ENCODE measurements at places on chromosomes 2 and 18.

DNA sequence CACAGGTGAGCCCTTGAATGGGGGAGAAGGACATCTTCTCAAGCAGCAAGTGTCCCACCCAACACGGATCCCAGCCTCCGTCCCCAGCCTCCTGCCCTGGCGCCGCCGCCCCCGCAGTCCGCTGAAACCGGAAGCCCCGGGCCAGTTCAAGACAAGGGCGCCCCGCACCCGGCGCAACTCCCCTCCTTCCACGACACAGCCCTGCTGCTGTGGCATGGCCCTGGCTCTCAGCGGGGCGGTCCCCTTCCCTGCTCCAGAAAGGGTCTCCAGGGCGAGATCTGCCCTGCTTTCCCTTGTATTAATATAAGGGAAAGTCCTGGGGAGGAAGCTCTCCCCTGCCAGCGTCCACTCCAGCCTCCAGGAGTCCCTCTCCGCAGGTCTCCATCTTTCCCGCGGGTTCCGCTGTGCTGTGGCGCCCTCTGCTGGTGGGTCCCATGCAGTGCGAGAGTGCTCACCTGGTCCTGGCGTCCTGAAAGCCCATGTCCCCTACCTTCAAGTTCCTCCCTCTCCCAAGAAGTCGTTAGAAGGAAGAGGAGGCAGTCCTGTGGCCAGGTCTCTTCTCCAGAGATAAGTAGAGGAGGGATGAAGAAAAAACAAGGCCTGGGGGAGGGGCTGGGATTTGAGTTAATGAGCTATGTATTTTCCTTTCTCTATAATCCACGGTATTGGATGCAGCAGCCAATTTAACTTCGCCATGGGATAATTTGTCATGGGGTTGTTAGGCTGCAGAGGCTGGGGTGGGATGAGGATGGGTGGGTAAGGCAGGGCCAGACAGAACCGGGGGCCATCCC lies 176.0 kb downstream of the SMAD2 start:
- no peak for DNase-seq

- DNase-seq: no peak
These were observed 15.9 kb upstream of the TXNDC2 start for GRCh38 chr18:9869715-9870430.

DNA sequence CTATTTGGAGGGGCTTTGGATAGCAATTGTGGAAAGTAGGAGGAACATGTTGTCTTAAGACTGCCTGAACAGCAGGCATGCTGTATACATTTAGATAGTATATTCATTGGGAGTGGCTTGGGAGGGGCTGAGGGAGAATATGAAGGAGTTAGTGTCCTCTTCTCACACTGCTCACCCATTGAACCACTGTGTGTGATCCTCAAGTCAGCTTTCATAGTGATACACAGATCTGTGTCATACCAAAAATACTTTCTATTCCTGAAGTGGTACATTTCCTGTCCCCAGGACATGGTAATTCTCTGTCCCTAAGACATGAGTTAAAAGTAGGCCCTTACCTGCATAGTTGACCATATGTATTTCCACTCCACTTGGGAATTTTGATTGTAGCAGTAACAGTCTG lies 9.6 kb downstream of the NEMP2 start:
- no peak for DNase-seq

DNA sequence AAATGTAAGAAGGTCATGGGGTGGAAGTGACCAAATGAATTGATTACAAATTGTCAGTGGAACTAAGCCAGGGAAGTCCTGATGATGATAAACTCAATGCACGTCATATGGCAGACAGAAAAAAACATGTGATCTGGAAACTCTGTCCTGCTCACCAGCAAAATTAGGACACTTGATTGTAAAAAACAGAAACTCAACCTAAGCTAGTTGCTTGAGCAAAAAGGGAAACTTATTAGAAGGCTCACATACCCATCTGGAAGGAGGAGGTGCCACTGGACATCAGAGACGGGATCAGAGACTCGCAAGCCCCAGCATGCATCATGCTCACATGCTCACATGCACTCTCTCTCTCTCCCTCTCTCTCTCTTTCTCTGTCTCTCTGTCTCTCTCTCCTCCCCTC lies 96.8 kb downstream of the SP3 start:
- DNase-seq: no peak

DNA sequence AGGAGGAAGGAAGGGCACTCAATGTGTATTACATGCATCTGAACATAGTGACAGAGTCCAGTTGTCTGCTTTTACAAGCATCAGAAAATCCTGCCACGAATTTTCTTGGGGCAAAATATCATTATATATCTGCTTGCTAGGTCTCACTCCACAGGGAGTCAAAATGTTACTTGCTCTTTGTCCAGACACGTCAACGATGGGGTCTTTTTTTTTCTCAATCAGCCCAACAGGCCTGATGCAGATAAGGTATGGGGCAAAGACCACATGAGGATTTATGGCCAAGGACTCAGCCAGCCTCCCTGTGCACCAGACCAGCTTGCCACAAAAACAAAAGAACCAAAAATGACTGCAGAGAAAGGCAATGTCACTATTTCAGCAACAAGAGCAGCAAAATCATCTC lies 323.4 kb upstream of the PKDCC start:
- no peak for DNase-seq

DNA sequence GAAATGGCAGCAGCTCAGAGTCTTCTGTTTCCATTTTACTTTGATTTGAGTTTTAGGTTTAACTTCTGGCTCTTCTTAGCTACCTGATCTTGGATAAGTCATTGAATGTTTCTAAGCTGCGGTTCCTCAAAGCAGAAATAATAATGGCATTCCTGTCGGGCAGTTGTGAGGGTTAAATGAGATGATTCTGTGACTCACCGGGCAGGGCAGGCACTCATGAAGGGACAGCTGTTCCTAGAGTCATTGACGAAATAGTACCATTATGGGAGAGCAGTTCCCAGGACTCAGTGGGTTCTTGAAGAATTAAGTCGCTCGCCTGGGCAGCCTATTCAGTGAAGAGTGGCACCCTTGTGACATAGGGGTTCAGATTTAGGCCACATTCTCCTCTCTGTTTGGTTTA lies 10.3 kb downstream of the TRIB2 start:
- DNase-seq: no peak

DNA sequence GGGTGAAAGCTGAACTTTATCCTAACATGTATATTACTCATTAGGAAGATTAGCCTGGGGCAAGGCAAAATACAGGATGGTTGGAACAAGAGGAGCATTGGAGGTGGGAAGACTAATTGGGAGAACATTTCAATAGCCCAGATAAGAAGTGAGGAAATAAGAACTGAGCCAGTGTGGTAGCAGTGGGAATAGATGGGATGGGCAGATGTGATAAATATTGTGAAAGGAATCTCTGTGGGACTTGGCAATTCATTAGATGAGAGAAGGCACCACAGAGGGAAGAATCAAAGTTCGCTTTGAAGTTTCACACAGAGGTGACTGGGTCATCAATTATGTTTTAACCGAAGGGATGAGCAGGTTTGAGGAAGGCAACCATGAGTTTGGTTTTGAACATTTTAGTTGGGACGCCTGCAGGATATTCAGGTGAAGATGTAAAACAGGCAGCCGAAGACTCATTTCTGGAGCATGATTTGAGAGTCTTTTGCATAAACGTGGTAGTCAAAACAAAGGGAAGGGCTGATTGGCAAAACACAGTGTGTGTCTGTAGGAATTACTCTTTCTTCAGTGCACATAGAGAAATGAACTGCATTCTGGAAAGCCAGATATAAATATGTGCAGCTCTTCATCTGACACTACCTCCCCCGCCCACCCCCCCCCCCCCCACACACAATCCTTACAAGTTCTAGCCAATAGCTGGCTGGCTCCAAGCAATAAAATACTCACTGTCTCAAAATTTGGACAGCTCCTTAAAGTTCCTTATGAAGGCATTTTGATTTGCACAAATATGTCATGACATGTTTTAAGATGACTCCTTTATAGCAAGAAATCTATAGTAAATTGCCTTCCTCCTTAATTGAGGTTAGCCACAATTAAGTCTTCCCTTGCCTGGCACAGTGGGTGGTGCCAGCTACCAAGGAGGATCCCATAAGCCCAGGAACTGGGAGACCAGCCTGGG lies 1.9 kb upstream of the SLC1A4 start:
- DNase-seq: peak; percentile 51

- DNase-seq: no peak
These were observed 88.1 kb downstream of the VSNL1 start for GRCh38 chr2:17628349-17629261.

- DNase-seq: no peak
These were observed 67.4 kb downstream of the UBE2E3 start for GRCh38 chr2:181047829-181048228.

- DNase-seq: peak; percentile 92
These were observed 465 bp downstream of the SEPTIN10 start for GRCh38 chr2:109613081-109613921.

DNA sequence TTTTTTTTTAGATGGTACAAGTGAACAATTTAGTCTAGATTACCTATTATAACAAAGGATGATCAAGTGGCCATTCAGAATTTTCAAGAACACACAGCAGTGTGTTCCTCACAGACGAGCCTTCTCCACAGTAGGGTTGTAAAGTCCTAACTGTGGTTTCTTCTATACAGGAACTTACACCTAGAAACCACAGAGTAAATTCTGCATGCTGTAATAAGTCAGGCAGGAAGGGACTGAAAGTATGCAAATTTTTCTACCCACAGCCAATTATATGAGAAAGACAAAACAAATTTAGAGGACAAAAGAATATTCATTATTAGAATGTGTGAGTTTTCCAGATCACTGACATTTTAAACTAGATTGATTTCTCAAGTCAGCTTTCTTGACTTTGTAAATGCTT lies 99.5 kb downstream of the RBMS1 start:
- no peak for DNase-seq

DNA sequence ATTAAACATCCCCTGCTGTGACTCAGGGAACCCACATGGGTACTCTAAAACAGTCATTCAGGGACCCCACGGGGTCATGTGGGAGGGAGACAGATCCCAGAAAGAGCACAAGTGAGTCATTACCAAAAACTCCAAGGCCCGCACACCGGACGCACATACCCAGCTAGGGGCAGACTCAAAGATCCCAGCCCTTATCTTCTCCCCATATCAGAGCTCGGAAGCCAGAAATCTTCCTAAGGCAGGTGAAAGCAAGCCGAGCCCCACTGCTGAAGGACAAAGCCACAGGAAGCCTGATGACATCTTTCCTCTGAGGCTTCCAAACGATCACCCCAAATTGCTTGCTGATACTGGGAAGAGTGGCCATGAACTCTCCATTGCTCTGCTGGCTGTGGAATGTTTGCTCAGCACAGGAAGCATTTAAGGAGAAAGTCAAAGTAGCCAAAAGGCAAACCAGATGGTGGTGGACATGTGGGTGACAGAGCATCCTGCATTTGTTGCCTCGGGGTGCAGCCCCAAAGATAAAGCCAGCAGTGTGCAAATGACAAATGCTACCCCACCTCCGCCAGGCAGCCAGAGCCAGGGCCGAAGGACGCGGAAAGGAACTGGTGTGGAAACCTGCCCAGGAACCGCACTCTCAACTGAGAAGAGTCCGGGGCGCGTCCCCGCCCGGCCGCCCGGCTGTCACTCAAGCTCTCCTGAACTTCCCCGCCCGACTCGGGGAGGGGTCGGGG lies 784 bp downstream of the ACTR1B start:
- DNase-seq: peak; percentile 89

- no peak for DNase-seq
These were observed 378.7 kb downstream of the METTL4 start for GRCh38 chr18:2192562-2192961.
